Esophagus squamous epithelium (tissue), 5 donors: ENCODE measurements at places on chromosomes 6 and 20.

DNA sequence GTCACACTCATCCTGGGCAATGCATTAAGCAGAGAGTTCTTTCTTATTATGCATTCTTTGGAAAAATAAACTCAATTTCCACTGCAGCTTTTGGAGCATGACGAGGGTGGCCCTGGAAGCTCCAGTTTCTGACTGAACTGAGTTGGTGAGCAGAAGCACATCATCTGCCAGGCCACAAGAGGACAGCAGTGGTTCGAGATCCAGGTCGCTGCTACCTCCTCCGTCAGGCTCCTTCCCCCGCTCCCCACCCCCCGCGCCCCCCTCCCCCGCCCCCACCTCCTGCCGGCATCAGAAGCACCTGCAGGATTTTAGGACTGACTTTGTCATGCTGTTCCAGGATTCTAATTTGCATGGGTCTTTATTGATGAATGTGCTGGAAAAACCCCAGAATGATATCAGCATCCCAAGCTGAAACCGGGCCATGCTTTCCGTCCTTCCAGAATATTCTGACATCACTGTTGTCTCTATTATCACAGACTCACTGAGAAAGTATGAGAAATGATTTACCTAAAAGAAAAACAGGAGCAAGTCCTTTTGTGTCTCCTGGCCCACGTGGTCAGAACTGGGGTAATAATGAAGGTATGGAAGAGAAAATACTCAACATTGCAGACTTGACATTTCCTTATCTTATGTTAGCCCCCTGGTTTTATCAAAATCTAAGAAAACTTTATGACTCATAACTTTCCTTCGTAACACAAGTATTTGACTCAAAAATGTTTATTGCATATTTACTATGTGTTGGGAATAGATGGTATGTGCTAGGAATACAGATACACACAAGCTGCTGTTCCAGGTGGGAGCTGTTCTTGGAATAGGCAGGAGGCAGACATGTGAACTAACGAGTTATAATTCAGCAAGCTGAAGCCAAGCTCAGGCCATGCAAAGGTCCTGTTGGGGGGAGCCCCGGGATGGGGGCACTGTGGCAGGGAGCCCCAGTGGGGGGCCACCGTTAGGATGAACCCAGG lies 220.2 kb upstream of the EXOC2 start:
- no peak for DNase-seq

- no peak for DNase-seq
Observed at GRCh38 chr6:31116661-31117385, 2.2 kb downstream of the PSORS1C1 start.

DNA sequence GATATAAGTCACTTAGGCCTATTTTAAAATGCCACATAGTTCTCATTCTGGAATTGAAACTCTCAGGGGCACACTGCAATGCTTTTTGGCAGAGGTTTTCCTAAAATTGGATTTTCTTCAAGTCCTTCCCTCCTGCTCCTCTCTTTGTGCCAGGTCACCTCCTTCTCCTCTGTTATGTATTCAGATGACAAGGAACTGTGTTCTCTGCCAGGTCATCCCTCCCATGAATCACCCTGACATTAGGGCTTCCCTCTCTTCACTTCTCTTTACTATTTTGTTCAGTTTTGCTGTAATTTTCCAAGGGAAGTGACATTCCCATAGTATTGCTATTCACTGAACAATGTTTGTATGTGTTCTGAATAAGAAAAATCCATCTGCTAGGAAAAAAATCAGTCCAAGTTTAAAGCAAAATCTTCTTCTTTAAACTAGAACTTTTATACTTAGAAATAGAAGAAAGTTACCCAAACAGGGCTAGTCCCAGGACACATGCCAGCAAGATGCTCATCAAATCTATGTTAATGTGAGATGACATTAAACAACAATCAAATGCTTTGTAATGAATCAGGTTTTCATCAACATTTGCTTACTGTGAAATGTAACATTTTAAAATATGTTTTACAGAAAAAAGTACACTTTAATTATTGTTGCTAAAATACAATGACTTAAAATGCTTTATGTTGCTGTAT lies 461.1 kb downstream of the MMUT start:
- no peak for DNase-seq

DNA sequence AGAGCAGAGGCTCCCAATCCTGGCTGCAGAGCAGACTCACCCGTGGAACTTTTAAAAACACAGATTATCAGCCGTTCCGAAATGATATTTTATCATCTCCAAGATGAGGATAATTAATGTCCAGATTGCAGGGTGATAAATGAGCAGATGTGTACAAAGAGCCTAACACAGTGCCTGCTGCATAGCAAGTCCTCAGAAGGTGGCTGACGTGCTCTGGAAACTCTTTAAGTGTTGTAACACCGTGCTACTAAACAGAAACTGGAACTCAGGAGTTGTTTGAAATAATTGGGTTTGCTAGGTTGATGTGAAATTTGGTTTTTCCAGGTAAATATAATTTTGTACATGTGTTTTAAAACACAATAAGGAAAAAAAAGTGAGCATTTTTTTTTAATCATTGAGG lies 118.0 kb downstream of the ARMC2 start:
- DNase-seq: no peak

DNA sequence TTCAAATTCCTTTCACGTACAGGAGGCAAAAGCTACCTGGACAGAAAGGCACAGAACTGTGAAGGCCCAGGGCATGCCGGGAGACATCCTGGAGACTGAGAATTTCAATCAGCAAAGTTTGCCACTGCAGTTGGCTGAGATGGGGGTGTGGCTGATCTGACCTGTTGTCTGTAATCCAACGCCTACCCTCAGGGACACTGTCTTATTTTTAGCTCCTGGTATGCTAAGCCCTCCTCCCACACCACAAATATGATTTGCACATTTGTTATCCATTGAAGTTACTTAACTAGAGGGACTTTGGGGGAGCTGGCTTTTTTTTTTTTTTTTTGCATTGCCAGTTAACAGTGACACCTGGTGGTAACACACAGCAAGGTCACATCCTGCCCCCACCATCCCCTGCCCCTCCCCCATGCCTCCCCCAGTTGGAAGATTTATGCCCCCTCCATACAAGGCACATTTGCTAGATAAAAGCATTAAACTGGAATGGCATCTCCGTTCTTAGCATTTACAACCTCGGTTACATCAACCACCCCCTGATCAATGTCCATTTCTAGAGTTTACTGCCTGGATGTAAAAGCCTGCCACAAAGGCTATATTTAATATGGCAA lies 40.4 kb downstream of the TTI1 start:
- DNase-seq: no peak

DNA sequence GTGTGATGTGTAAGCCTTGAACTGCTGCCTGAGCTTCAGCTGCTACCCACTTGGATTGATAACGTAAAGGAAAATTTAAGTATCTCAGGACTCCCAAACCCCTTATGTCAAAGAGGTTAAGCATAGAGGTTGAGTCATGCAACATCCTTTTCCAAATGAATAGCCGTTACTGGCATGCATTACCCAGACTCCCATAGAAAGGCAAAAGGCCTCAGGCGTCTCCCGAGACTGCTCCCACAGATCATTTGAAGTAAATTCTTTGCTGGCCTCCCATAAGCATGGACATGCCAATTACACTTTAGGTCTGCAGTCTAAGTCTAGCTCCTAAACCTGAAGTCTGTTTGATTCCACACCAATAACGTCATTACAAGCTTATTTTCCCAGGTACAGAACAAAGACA lies 14.7 kb downstream of the IPCEF1 start:
- no peak for DNase-seq

DNA sequence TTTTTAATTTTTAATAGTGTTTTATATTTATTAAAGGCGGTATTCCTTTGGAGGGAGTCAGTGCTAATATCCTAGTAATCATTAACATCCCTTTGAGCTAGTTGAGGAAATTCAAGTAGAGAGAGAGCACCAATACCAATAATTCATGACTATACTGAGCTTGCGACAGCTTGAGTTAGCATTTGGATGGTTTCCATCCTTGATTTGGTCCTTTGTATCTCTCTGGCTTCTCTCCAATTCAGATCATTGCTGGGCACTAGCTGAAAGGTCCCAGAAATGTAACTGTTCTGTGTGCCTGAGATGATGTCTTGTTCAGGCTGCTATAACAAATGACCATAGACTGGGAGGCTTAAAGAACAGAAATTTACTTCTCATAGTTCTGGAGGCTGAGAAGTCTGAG lies 77.0 kb downstream of the RNF144B start:
- DNase-seq: no peak

GRCh38 chr6:119848696-119849095 lies 499.1 kb upstream of the MAN1A1 start:
- DNase-seq: no peak

GRCh38 chr6:123632641-123633040 lies 4.1 kb downstream of the TRDN start:
- no peak for DNase-seq

- DNase-seq: no peak
Observed at GRCh38 chr6:157779705-157780604, 43.1 kb upstream of the SNX9 start.

DNA sequence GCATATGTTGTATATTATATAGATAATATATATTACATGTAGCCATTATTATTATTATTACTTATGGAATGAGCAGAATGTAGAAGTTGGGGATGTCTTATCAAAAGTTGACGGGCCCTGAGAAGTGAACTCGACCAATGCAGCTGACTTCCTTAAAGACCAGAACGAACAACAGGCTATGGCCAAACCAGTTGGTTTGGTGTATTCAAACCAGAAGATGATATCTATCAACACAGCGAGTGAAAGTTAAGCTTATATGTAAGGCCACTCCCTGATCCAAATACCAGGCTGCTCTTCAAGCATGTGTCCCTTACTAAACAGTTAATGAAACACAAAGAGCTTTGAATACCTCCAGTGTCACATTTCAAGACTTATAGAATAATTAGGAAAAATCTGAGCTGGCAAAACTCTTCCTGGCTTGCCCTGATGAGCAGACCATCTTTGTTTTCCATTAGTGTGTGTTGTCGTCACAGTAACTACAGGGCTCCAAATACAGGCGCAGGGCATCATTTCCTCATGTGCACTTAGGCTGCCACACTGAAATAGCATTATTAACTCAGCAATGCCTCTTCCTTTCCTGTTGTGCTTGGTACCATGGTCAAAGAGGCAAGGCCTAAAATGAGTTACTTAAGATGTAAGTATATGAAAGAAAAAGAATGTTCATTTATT lies 6.6 kb downstream of the FILIP1 start:
- DNase-seq: no peak

GRCh38 chr6:112176175-112176574 lies 78.2 kb downstream of the LAMA4 start:
- DNase-seq: no peak

DNA sequence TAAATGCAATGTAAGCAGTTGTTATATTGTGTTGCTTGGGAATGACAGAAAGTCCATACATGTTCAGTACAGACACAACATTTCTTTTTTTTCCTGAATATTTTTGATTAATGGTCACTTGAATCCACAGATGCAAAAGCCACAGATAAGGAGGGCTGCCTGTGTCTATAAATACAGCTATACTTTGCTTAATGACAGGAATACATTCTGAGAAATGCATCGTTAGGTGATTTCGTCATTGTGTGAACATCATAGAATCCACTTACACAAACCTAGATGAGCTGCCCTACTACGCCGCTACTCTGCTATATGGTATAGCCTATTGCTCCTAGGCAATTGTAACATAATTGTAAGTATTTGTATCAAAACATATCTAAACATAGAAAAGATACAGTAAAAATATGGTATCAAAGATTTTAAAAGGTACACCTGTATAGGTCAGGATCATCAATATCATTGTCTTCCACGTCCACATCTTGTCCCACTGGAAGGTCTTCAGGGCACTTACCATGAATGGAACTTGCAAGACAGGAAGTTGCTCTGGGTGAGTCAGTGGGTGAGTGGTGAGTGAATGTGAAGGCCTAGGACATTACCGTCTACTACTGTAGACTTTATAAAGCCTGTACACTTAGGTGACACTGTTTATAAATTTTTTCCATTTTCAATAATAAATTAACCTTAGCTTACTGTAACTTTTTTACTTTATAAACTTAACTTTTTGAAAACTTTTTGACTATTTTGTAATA lies 27.9 kb upstream of the POPDC3 start:
- DNase-seq: no peak

- no peak for DNase-seq
Observed at GRCh38 chr6:87747646-87748045, 45.6 kb upstream of the AKIRIN2 start.

GRCh38 chr6:138719744-138720143 lies 53.8 kb upstream of the CCDC28A start:
- DNase-seq: no peak

DNA sequence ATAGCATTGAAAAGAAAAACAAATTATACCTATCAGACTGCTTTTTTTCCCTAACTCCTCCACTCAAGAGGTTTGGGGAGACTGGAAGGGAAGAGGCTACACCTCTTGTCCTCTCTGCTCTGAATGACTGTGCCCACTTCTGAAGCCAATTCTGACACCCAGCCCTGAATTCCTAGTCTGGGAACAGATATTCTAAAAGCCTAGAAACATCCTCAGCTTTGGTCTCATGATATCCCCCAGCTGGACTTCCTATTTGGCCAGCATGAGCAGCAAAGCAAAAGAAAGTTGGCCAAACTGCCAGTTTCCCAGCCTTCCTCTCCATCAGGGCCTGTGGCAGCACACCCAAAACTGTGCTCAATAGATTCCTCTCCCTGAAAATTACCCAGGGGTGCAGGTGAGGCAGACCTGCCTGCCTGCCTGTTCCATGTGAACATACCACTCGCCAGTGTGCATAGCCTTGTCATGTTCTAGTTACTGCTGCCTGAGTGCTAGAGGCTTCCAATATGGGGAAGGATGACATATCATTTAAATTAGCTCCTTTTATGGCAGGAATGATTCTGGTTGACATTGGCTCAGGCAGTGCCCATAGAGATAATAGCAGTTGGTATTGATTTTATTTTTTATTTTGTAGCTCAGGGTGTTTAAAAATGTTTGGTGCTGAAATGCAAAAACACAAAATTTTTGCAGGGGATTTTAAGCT lies 152.1 kb upstream of the RIN2 start:
- no peak for DNase-seq

GRCh38 chr6:3139090-3139903 lies 18.0 kb downstream of the TUBB2A start:
- DNase-seq: no peak

- no peak for DNase-seq
Observed at GRCh38 chr20:24896984-24897383, 52.1 kb upstream of the CST7 start.

GRCh38 chr6:116485559-116486184 lies 24.5 kb downstream of the CALHM6 start:
- DNase-seq: no peak

- DNase-seq: no peak
Observed at GRCh38 chr20:17417225-17417624, 114.0 kb downstream of the BFSP1 start.

DNA sequence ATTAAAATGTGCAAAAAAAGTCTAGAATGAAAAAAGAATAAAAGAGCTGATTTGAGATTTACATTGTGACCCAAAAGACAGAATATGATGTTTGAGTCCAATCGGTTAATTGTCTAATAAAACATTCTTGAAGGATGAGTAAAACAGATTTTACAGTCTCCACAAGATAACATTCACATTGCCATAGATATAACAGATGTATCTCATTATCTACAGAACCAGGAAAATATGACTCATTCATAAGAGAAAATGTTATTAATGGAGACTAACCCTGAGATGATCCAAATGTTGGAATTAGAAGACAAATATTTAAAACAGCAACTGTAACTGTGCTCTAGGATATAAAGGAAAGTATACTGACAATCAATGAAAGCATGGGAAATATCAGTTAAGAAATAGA lies 141.7 kb downstream of the RFX6 start:
- no peak for DNase-seq

- no peak for DNase-seq
Observed at GRCh38 chr6:169253337-169254238, at the start of gene THBS2. Gene THBS2 (minus strand): TSS chr6:169253846. CDS start chr6:169250784, 3,062 bp downstream.

- no peak for DNase-seq
Observed at GRCh38 chr20:64035066-64035932, 683 bp upstream of the C20orf204 start.

GRCh38 chr20:3405696-3406358 lies 1.6 kb downstream of the DNAAF9 start:
- no peak for DNase-seq
